ENCODE measurements at places on chromosomes 5 and 9.

- DNase-seq = no peak
Observed at GRCh38 chr9:77598524-77598923, 49.6 kb downstream of the GNA14 start.

GRCh38 chr5:133123297-133123696 lies 71.5 kb downstream of the HSPA4 start:
- peak; percentile 20 for DNase-seq

- no peak for DNase-seq
Observed at GRCh38 chr9:74293479-74293878, 203.7 kb upstream of the RORB start.

GRCh38 chr5:56175488-56175887 lies 57.6 kb downstream of the ANKRD55 start:
- DNase-seq = no peak

DNA sequence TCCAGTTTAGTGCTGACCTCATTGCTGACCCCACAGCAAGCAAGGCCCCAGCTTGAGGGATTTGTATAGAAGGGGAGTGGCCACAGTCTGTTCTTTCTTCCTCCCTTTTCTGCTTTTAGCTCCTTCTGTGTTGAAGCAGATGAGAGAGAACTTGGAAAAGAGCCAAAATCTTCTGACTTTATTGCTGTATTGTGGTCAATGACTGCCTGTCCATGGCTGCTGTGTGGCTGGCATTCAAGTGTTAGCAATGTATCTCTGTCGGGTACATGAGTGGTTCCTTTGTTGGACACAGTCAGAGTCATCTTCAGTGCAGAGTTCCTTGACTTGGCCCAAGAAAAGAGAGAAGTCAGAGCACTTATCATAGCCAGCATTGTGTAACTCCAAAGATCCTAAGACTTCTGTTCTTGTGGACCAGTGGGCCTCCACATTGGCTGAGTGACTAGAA lies 154.1 kb downstream of the LRRC70 start:
- DNase-seq = no peak

- no peak for DNase-seq
Observed at GRCh38 chr5:74638970-74639806, 1.3 kb downstream of the ENC1 start.

DNA sequence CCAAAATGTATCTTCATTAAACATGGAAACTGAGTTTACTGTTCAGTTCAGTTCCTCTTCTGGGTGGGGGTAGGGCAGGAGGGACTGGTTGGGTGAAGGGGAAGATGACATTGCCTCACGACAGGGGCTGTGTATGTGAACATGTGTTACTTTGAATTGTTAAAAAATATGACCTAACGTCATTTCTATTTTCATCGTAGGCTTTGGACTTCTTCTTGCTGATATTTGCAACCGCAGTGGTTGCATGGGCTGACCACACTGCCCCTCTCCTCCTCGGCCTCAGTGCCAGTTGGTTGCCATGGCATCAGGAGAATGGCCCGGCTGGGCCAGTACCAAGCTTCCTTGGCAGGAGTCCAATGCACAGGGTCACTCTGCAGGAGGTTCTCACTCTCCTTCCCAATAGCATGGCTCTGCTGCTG lies 41.5 kb downstream of the HACD4 start:
- DNase-seq = no peak

DNA sequence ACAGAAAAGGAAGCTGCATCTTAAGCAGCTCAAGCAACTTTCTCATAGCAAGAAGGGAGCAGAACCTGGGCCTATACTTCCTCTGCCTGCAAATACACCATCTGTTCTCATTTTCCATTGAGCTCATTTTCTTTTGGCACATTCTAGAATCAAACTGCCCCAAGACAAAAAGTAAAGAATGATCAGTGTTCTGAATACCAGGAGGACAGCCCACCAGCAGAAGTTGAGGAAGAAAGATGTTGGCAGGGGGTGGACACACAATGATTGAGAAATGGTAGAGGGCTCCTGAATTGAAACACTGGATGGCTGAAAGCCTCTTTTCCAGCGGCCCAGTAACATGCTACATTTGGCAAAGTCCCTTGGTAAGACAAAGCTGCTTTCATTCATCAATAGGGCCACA lies 171.8 kb downstream of the MED10 start:
- no peak for DNase-seq

DNA sequence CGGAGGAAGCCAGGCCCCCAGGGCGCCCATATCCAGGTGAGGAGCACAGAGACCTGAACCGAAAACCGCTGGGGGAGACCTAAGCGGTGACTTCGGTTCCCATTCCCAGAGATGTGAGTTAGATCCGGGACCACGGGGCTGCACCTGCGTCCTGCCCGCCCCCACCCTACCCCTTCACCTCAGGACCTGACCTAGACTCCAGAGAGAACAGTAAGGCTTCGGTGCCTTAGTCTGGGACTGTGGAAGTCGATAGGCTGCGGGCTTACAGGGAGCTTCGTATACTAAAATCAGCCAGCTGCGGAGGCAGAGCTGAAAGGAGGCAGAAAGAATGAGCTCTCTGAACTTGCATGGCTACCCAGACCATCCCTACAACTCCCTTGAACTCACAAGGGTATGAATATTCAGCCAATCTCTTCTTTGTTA lies 518 bp upstream of the FAM13B start:
- DNase-seq = no peak

- peak; percentile 44 for DNase-seq
Observed at GRCh38 chr9:99076483-99077171, 28.3 kb upstream of the TGFBR1 start.

DNA sequence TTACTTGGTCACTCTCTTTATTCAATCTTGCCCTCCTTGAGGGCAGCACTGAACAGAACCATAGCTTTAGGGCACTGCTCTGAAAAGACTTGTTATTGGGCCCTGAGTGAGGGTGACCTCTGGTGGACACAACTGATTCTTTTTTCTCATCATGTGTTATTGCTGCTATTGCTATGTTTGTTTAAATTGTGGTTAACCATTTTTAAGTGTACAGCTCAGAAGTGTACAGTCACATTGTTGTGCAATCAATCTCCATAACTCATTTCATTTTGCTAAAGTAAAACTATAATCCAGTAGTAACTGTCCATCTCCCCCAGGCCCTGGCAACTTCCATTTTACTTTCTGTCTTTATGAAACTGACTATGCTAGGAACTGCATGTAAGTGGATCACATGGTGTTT lies 351.1 kb upstream of the RIOK2 start:
- DNase-seq = no peak

DNA sequence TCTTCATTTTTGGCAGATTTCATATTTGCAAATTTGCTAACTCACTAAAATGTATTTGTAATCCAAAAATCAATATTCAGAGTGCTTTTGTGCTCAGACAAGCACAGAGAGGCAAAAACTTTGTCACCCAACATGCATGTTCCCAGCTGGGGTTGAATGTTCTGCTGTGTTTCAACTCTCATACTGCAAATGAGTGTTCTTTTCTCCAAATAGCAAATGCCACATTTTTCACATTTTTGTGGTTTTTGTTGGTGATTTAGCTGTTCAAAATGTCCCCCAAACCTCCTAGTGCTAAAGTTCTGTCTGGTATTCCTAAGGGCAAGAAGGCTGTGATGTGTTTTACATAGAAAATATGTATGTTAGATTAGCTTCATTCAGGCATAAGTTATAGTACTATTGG lies 87.3 kb upstream of the PCSK5 start:
- DNase-seq = no peak

GRCh38 chr5:87588316-87588715 lies 175.6 kb upstream of the CCNH start:
- DNase-seq = no peak

Measured in left forelimb (tissue), 1 donor.